ENCODE measurements at places on chromosomes 11 and 22. TPM values are rescaled to one million over a fixed set of nuclear protein-coding genes. Genes with fewer than 3 reads are reported as not detected.

Gene AHNAK
- 318 TPM for total RNA-seq

Gene P4HA3
- not detected for total RNA-seq

Gene ASCL2
- 0.11 TPM for total RNA-seq

Gene GDPD4
- not detected for total RNA-seq
